ENCODE measurements at places on chromosomes 6 and 20.

GRCh38 chr6:79630883-79631692 lies at the start of gene SH3BGRL2:
Gene SH3BGRL2, plus strand, starts transcription at chr6:79631329. Its CDS starts 133 bp downstream, at chr6:79631462.
- peak; percentile 10 for DNase-seq

DNA sequence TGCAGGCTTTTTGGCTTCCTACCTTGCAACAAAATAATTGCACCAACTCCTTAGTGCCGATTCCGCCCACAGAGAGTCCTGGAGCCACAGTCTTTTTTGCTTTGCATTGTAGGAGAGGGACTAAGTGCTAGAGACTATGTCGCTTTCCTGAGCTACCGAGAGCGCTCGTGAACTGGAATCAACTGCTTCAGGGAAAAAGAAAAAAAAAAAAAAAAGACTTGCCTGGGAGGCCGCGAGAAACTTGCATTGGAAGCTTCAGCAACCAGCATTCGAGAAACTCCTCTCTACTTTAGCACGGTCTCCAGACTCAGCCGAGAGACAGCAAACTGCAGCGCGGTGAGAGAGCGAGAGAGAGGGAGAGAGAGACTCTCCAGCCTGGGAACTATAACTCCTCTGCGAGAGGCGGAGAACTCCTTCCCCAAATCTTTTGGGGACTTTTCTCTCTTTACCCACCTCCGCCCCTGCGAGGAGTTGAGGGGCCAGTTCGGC lies 420 bp downstream of the SOX4 start:
- no peak for DNase-seq

GRCh38 chr6:166580076-166581050 lies 6.1 kb downstream of the RAMACL start:
- no peak for DNase-seq

- no peak for DNase-seq
These were observed 155.6 kb downstream of the SAMD5 start for GRCh38 chr6:147664092-147664491.

- no peak for DNase-seq
These were observed at the start of gene OTOR for GRCh38 chr20:16748308-16748900. Gene OTOR, plus strand, starts transcription at chr20:16748358. Its CDS starts 44 bp downstream, at chr20:16748402.

- no peak for DNase-seq
These were observed 328 bp downstream of the RRBP1 start for GRCh38 chr20:17681726-17682102.

GRCh38 chr6:42294759-42295158 lies 77.1 kb upstream of the MRPS10 start:
- no peak for DNase-seq

- DNase-seq = no peak
These were observed 149.3 kb downstream of the PTPRK start for GRCh38 chr6:128371136-128371535.

- DNase-seq = no peak
These were observed 51.4 kb downstream of the RIN2 start for GRCh38 chr20:19809505-19809904.

- peak; percentile 7 for DNase-seq
These were observed 707 bp downstream of the MAN1A1 start for GRCh38 chr6:119348748-119349360.

- DNase-seq = no peak
These were observed 99.3 kb upstream of the CITED2 start for GRCh38 chr6:139473731-139474130.

DNA sequence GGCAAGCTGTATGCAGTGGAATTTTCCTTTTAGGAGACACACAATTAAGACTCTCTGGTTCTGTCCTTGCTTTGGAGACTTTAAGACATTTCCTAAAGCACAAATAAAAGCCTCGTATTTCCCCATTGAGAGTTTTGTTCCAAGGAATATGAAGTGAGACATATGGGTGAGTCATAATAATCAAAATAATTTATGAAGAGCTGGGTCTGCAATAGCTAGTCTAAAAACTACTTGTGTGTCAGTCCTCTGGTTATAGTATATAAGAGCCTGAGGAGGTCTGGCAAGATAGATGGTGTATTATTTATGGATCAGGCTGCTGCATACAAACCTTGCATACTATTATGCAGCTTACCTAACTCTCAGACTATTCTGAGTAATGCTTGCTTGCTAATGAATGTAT lies 142.6 kb downstream of the ADGRG6 start:
- DNase-seq = no peak

GRCh38 chr20:51236421-51236820 lies 213.5 kb upstream of the KCNG1 start:
- DNase-seq = no peak

- no peak for DNase-seq
These were observed 17.8 kb downstream of the PTPRT start for GRCh38 chr20:43171930-43172329.

DNA sequence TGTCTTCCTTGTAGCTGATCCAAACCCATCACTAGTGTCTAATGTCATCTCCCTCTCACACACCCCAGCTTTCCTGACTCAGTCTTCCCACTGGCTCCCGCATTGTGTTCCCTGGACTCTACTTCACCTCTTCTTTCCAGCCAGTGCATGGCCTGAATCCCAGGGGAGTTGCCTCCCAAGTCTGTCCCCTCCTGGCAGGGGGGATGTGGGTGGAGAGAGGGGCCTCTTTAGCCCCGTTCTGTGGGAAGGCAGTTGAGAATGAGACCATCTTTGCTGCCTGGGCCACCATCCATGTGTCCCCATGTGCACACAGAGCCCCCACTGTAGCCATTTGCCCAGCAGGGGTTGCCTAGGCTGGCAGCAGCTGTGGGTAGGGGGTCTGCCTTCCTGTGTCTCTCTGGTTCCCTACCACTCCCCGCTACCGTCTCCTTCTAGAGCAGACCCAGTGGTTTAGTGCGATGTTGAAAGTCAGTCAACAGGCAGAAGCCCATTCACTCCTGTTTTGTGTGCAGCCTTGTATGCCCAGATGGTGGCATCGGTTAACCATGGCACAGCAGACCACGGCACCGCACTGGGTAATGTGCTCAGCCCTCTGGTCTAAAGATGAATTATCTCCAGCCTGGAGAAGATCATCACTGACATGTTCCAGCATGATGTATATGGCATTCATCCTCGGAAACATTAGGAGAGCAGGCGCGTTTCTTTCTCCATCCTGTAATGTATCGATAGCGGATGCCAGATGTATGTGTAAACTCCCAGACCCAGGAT lies 178.8 kb upstream of the SNX9 start:
- no peak for DNase-seq

DNA sequence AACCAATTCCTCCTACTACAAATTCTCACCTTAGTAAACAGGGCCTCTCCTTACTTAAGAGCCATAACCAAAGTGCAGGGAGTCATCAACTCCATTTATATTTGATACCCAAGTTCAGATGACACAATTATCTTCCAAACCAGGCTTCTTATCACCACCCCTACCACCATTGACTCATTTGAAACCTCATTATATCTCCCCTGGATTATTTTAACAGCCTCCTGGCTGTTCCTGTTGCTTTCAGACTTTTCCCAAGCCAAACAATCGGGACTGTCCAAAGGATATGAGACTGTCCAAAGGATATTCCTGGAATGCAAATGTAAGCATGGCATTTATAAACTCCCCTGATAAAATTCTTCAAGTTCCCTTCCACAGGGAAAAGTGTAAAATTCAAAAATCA lies 394.3 kb downstream of the MAFB start:
- DNase-seq = no peak

DNA sequence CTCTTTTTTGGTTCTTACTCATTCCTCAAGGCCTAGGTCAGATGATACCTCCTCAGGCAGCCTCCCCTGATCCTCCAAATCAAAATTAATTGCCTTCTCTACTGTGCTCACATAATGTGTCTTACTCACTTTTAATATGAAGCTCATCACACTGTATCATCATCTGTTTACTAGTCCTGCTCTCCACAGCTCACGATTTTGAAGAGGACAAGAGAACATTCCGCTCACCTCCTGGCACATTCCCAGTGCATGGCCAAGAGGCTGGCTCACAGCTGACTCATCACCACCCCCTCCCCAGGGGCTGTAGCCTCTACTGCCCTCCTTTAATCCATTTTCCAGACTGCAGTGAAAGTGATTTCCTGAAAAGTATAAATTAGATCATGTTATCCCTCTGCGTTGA lies 133.1 kb downstream of the ALDH8A1 start:
- no peak for DNase-seq

- DNase-seq = no peak
These were observed 35.2 kb downstream of the RREB1 start for GRCh38 chr6:7142918-7143475.

DNA sequence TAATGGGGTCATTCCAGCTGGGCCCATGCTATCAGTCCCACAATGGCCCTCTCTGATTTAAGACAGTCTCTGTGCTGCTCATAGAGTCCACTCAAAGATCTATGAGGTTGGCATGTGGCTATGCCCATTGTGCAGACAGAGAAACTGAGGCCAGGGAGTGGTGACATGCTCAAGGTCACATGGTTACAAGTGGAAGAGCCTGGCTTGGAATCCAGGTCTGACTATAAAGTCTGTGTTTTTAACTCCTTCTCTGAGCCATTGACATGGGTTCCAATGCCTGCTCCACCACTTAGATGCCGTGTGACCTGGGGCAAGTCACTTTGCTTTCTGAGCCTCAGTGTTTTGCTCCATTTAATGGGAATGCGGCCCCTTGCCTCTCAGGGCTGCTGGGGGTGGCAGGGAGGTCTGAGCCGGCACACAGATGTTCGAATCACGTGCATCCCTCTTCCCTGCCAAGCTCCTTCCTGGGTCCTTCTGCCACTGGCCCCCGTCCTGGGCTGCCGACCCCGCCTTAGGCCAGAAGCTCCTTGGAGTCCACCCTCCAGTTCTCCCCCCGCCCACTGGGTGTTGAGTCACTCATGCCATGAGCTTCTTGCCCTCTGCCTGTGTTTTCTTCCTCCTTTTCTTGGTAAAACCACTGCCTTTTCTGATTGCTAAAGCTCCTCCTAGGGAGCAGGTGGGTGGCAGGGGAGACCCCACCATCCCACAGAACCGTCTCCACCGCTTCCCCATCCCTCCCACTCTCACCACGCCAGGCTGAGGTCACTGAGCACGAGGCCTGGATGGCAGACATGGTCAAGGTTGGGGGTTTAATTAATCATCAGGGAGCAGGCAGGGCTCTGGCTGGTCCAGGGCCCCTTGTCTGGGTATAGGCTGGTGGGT lies 35.7 kb downstream of the CEBPB start:
- peak; percentile 42 for DNase-seq

DNA sequence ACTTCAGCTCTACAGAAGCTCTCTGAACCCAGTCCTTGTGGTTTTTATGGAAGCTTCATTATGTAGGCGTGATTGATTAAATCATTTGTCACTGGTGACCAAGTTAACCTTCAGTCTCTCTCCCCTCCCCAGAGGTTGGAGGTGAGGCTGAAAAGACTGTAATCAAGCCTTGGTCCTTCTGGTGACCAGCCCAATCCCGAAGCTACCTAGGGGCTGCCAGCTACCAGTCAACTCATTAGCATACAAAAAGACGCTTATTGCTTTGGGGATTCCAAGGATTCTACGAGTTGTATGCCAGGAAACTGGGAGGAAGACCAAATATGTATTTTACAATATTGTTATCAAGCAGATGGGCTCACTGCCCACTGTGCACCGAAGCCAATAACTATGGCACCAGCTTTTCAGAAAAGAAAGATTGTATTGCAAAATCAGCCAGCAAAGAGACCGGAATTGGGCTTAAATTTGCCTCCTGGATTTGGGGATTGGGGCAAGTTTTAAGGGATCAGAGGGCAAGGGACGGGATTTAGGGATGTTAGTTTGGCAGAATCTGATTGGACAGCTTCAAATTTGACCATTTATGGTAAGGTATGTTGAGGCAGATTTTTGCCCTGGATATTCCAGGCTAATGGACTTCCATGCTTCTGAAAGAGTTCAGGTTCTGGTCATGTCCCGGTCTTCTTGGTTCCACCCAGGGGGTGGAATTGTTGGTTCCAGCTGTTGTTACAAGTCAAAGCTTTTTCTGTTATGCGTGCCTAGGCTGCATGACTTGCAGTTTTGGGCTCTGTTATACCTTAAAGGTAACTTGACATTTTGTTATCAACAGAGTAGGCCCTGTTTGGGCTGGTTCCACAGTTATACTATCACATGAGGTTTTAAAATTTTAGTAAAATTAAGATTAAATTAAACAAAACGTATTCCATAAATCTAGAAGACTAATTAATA lies 167.4 kb downstream of the COL9A1 start:
- DNase-seq = no peak

DNA sequence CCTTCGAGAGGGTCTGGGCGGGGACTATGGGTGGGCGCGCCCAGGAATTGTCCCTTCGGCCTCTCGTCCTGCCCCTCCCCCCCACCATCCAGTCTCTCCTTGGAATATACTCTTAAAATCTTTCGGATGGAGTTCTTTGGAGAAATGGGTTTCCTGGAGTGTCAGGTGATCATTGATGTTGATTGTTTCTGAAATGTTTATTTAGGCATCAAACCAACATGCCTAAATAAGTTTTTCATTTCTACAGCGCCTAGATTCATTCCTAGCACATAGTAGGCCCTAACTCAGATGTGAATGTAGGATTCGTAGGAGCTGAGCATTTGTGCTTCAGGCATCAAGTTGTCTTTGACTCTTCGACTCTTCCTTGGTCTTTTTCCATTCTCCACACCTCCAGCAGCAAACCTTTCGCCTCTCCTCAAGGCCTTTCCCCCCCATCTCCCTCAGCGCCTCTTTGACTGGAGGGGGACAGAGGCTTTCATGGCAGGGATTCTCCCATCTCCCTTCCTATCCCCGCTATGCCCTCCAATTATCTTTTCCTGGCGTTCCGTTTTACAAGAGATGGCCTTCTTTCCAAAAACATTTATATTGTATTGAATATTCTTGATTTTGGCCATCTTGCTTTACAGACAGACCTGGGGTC lies 610 bp downstream of the CASP8AP2 start:
- DNase-seq = no peak

DNA sequence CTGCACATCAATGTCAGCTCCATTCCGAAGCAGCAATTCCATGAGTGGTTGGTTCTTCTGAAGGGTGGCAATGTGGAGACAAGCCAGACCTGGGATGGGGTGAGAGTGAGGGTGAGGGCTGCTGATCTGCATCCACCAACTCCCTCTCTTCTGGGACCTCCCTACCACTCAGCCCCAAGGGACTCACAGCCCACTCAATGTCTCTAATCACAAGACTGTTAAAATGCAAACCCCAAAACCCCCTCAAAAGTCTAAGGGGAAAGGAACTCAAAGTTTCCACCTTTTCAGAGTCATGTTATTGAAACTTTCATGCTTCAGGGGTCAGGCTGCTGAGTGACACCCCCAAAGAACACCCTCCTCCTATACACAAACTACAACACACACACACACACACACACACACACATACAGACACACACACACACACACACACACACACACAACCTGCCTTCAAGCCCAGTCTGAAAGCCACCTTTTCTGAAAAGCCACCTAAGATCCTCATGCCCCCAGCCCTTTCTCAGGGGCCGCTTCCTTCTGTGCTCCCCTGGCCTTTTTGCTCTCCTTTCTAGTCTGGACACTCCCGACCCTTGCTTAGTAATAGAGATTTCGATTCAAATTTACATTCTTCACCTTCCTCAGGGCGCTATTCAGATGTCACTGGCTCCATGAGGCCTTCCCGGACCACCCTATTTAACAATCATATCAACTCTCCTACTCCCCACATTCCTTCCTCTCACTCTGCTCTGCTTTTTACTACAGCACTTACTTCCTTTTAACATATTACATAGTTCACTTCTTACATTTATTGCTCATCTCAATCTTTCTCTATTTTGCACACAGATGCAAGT lies 3.3 kb upstream of the SLC35B2 start:
- DNase-seq = no peak

- DNase-seq = no peak
These were observed 48.9 kb upstream of the TXNDC5 start for GRCh38 chr6:7959453-7959852.

GRCh38 chr6:159989492-159990480 lies 20.9 kb downstream of the IGF2R start:
- DNase-seq = no peak

GRCh38 chr6:74597266-74597665 lies 608.6 kb downstream of the COL12A1 start:
- DNase-seq = no peak

Measured in stimulated activated CD8-positive, alpha-beta memory T cell treated with anti-CD3 and anti-CD28 coated beads, Interleukin-2, amount 100 ng/mL, for 48 hours (primary cell).